ENCODE measurements at places on chromosomes 3 and 15.

DNA sequence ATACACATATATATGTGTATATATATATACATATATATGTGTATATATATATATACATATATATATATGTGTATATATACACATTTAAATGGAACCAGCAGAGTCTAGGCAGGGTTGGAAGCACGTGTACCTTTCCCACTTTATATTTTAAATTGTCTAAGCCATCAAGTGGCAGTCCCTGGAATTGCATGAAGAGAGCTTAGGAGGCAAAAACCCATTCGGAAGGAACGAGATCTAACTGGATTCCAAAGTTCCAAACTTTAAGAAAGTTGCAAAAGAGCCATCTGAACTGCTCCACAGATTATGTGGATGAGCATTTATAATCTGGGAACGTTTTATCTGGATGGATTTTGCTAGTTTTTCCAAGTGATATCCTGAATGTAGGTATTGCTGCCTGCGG is 186.5 kb downstream of the FOXP1 start:
- DNase-seq: no peak

DNA sequence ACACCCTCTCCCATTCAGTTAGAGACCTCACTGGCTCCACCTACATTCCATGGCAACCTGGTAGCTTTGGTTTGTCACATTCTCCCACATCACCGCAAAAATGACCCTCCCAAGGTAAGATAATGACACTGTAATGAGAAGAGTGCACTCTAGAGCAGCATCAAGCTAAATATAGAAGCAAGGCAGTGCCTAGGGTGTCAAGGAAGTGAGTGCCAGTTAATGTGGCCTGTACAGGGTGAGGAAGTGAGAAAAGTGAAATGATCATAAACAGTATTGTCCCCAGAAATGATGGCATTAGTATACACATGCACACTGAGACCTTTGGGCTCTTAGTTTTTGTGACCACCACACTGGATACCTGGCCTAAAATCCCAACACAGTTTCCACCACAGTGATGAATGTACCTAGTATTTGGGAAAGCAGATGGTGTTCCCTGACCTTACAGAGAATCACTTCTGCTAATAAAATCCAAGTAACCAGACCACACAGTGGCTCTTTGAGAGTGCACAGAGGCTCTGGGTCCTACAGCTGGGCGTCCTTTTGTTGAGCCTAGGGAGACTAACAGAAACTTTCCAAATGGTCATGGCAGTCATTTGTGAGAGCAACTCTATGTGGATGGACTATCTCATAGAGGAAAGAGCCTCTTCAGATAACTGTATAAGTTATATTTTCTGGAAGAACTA is 106.6 kb downstream of the ARPP21 start:
- no peak for DNase-seq

GRCh38 chr3:150890295-150890694 is 14.9 kb downstream of the MINDY4B start:
- DNase-seq: no peak

- DNase-seq: no peak
These were observed 209.6 kb upstream of the EIF1B start for GRCh38 chr3:40099871-40100270.

GRCh38 chr3:180329187-180329586 is 272.8 kb upstream of the TTC14 start:
- no peak for DNase-seq

DNA sequence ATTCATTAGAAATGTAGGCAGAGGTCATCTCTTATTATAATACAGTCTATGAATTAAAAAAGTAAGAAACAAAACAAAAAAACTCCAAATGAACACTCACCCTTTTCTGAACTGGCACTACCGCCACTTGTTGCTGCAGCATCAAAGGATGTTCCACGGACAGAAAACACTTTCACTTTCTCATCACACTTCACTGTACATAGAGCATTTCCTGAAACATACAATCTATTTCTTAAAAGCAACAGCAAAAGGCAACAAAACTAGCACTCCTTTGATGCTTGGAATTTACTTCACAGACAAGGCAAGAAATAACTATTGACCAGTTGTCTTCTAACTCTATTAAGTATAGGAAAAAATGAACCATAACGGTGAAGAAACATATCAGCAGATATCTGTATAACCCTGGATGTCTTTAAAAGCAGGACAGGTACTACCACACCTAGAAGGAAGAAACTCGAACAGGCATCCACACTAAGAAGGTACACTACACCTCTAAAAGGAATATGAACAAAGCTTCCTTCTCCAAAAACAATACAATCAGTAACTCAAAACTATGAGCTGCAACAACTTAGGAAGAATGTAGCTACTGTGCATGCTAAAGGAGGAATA is 24.9 kb downstream of the ETFA start:
- DNase-seq: no peak

DNA sequence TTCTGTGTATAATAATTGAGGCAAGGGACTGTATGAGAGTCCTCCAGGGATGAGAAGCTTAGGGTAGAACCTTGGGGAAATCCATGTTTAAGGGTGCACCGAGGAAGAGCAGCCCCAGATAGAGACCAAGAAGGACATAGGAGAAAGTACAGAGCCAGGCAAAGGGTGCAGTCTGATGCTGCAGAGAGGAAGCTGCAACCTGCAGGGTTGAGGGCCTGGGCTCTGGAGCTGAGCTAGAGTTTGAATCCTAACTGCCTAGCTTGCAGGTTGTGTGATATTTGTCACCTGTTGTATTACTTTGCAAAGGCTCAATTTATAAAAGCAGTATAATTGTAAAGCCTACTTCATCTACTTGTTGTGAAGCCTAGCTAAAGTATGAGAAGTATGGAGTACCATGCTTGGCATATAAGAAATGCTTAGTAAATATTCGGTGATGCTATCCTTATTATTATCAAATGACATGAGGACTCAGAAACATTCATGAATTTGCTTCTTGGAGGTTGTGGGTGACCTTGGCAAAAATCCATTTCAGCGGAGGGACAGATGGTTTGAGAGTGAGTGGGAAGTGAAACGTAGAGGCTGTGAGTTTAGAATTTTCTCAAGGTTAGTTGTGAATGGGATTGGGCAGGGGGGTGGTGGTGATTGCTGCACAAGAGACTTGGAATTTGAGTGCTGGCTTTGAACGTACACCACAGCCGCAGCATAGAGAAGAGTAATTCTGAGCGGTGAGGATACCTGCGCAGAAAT is 43.8 kb downstream of the PLCL2 start:
- DNase-seq: no peak

DNA sequence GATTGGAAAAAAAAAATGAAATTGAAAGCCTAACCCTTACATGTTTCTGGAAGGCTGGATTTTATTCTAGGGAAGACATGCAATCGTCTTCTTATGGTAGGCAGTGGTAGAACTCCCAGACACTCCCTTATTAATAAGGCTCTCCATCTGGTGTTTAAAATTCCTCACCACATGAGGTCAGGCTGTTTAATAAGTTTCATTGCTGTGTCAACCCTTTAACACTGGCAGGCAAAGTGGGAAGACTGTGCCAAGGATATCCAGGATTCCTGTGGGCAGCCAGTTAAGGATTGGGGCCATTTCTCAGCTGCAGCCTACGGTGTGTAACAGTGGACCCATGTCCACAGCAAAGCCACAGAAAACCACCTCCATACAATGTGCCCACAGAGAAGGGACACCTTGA is 225.5 kb upstream of the CHRM5 start:
- no peak for DNase-seq

- no peak for DNase-seq
These were observed 58.4 kb downstream of the ILDR1 start for GRCh38 chr3:121963608-121964007.

DNA sequence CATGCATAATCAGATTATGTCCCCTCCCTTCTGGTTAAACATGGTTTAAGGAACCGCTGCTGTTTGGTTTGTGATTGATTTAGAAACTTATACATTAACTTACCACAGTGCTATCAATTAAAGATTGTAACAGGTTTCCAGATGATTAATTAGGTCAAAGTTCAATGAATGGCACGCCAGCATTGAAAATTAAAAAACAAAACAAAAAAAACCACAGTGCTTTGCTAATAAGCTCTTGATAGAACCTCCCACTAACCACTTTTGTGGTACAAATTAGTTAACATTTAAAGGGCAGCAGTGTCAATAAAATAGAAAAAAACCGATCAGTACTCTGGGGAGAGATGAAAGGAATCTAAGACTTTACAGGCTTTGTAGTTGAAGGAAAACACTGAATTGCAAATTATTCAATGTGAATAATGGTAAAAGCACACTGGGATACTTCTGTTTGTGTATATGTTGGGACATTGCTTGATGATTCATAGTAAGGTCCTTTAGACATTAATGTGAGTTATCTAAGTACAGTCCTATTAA is 7.6 kb upstream of the C3orf38 start:
- no peak for DNase-seq

GRCh38 chr3:46661776-46662766 is 31.4 kb downstream of the ALS2CL start:
- no peak for DNase-seq

DNA sequence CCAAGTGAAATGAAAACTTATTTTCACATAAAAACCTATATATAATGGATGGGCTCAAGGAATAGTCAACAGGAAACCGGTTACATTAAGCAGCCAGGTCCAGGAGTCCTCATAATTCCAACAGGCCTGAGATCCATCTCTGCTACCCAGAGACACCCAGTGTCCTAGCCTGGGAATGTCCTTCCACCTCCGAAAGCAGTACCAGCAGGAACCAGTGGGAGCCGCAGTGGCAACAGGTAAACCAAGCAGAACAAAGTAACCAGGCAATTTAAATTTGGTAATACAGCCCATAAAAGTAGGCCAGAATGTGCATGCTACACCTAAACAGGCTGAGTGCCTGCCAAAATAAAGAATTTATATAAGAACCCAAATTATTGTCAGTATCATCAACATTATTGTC is 195.6 kb downstream of the ZBBX start:
- no peak for DNase-seq

- no peak for DNase-seq
These were observed 55.9 kb downstream of the LRRK1 start for GRCh38 chr15:100975043-100975442.

GRCh38 chr3:161508852-161509477 is 12.4 kb downstream of the OTOL1 start:
- no peak for DNase-seq

- DNase-seq: no peak
These were observed 288.8 kb downstream of the CNTN6 start for GRCh38 chr3:1381647-1382036.

DNA sequence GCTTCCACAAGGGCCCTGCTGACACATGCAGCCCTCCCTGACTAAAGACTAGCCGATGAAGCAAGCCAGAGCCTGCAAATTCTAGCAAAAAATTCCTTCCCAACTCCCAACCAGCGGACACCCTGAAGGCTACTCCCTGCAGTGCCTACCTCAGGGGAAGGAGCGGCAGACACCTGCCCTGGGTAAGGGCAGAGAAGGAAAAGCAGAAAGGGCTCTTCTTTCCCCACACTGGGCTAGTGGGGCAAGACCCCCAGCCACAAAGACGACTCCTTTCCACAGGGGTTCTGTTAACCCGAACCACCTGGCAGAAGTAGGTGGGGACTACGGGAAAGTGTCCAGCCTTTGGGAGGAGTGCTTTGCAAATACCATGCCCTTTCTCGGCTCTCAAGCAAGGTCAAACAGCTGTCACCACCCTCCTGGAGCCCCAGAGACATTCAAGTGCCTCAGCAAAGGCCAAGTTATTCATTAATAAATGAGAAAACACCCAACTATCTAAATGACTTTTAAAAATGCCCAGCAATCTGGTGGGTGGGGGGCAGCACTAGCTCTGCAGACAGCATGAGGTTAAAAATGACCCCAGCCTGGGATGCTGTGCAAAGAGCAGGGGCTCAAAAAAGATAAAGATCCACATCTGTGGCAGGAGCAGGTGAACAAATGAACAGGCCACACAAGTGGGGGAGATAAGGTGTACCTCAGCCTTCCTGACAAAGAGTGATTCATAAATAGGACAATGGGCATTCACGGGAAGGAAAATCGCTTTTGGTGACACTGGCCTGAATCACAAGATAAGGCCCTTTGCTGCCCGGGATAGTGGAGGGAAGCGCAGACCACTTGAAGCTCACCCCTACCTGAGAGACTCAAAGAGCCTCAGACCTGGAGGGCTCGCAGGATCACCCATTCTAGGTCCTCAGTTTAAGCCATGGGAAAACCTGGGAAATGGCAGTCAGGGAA is 33.0 kb downstream of the CCDC12 start:
- DNase-seq: no peak

GRCh38 chr3:13042127-13042701 is 31.0 kb downstream of the IQSEC1 start:
- DNase-seq: no peak

DNA sequence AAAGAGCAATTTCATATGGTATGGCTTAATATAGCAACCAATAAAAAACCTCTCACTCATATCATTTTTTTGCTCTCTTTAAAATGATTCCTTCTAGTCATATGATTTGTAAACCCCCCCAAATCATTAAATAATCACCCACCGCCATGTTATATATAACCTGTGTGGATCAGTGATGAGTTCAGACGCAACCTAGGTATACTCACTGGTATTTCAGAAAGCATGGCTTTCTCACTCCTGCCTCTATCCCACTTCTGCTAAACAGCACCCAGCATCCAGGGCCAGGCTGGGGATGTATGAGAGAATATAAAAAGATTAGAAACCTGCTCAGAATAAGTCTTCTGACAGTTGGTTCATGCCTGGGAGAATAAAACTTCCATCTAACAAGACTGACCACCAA is 172.3 kb upstream of the PRICKLE2 start:
- DNase-seq: no peak

DNA sequence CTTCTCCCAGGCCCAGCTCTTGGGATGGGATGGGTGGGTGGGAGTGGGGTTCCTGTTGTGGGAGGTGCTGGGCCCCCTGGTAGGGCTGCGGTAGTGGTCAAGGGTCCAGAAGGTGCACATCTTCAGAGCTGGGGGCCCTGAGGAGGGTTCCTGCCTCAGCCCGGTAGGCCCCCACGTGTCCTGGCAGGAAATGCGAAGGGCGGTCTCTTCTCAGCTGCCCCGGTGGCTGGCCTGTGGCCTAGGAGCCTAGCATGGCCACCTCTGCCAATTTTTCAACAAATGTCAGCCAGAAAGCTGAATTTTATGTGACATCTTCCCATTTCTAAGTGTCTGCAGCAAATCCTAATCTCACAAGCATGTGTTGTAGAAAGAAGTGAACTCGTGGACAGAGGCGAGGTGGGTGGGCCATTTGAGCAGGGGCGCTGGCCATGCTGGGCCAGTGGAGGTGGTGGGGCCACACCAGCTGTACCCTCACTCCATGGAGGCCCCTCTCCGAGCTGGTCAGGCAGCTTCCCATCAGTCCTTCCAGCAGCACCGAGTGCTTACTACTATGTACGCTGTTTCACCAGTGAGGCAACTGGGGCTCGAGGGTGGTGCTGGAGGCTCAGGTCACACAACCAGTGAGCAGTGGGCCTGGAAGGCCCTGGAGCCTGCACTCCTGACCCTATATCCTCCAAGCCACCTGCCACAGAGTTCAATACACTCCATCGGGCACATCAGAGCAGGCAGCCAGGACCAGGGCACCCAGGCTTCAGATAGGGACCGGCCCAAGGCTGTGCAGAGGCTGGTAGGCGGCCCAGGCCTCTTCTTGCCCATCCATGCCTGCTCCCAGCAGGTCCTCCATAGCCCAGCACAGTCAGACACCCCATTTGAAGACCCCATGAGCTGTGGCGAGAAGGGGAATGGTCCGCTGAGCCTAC is 23.2 kb downstream of the FBLN2 start:
- DNase-seq: no peak
